Esophagus mucosa (tissue), 1 donor: ENCODE measurements at places on chromosomes 12 and 14. TPM values are rescaled to one million over a fixed set of nuclear protein-coding genes. Genes with fewer than 3 reads are reported as not detected.

GRCh38 chr14:88919502-88919901, 95.1 kb downstream of the TTC8 start:
- ATAC-seq, result no peak

GRCh38 chr12:122979001-122979907, 1.2 kb upstream of the ARL6IP4 start:
- no peak for ATAC-seq

Gene HOXC11
- total RNA-seq, result 0.08 TPM

Gene PNP
- total RNA-seq, result 76.4 TPM

Gene LBHD2
- total RNA-seq, result not detected
